ENCODE measurements at places on chromosomes 6 and 20. TPM values are rescaled to one million over a fixed set of nuclear protein-coding genes. Genes with fewer than 3 reads are reported as not detected.

- no peak for DNase-seq
These were observed 135.9 kb downstream of the TMEM242 start for GRCh38 chr6:157187182-157188083.

DNA sequence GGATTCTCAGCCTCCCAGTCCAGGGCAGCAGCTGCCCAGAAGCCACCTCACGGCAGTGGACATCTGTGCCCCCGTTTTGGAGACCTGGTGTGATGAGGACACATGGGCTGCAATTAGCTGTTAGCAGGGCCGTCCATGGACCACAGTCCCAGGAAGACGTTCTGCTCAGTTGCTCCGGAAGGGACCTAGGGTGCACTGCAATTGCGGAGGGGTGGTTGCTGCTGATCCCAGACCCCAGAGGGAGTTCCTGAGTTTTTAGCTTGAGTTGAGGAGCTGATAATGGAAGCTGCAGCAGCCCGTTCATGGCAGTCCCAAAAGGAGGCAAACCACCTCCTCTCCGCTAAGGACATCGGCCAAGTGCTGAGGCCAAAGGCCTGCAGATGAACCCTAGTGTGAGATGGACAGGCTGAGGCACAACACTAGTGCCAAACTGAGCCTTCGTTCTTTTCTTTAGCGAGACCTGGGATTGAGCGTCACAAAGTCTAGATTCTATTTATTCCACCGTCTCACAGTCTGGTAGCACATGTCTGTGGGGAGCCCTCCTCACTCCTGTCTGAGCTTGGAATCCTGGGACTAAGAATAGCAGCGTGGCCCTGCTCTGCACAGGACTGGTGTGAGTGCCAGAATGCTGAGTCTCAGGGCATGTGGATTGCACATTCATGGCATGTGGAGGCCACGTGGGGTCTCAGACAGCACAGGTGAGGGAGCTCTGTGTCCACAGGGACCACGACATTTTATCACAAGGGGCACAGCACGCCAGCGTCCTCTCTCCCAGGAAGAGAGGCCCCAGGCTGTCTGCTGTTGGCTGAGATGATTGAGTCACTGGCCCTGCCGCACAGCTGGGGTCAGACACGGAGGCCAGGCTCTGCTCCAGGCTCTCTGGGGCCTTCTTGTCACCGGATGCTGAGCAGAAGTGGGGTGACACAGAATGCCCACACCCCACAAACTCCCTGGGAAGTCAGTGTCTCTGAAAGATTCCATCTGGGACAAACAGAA, 113.4 kb downstream of the PSMB1 start:
- no peak for DNase-seq

GRCh38 chr6:122694602-122695001, 84.4 kb downstream of the PKIB start:
- DNase-seq, result no peak

GRCh38 chr20:12051206-12052163, 133.8 kb downstream of the BTBD3 start:
- no peak for DNase-seq

DNA sequence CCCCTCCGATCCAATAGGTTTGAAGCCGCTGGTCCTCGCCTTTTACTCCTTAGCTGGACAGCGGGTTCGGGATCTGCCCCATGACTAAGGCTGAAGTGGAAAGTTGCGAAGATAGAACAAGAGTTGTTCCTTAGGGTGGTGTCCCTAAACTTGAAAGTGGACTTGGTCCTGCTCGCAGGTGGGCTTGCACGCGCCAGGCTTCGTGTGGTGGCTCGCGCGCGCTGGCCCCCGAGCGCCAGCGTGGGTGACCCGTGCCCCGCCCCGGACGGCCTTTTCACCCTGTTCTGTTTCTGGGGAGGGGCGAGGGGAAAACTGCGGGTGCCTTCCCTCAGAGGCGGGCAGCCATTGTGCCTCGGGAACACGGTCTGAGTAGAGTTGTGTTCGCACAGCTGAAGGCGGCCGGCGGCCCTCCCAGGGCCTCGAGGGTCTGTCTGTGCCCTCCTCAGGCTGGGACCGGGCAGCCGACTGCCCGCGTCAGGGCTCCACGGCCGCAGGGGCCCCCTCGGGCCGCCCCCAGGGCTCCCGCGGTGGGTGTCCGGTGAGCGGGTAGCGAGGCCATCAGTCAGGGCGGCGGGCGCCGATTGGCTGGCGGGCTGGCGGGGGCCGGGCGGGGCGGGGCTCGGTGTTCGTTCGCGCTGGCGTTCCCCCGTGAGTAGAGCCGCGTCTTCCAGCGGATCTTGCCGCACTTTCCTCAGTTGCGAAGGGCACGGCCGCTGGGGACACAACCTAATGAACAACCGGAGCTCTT, 33.0 kb downstream of the RREB1 start:
- peak; percentile 96 for DNase-seq

SOBP gene
- 10.4 TPM for polyA plus RNA-seq

All from right cardiac atrium (tissue), 5 donors.